ENCODE measurements at places on chromosomes 11 and 22.

DNA sequence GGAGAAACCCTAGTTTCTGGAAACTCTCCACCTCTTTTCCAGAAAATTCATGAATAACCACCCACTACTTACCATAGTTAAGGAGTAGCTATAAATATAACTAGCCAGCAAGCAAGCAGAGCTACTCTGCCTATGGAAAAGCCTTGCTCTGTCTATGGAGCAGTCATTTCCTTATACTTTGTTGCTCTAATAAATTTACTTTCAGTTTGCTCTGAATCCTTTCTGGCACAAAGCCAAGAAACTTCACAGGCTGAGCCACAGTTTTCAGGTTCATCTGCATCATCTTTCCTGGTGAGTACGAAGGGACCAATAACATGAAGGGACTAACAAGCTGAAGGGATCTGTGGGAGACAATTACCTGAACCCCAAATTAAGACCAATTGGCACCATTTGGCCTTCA, 4.6 kb downstream of the OR4C45 start:
- no peak for DNase-seq

- DNase-seq = no peak
These were observed 5.1 kb downstream of the FBLN1 start for GRCh38 chr22:45507798-45508197.

- no peak for DNase-seq
These were observed 326.6 kb downstream of the MN1 start for GRCh38 chr22:27474711-27475547.

- DNase-seq = no peak
These were observed 99.0 kb upstream of the HSD17B12 start for GRCh38 chr11:43581370-43582023.

- DNase-seq = no peak
These were observed 1.2 kb upstream of the ARFGAP2 start for GRCh38 chr11:47177846-47178245.

GRCh38 chr11:2570841-2571597, 126.2 kb downstream of the KCNQ1 start:
- DNase-seq = peak; percentile 21

DNA sequence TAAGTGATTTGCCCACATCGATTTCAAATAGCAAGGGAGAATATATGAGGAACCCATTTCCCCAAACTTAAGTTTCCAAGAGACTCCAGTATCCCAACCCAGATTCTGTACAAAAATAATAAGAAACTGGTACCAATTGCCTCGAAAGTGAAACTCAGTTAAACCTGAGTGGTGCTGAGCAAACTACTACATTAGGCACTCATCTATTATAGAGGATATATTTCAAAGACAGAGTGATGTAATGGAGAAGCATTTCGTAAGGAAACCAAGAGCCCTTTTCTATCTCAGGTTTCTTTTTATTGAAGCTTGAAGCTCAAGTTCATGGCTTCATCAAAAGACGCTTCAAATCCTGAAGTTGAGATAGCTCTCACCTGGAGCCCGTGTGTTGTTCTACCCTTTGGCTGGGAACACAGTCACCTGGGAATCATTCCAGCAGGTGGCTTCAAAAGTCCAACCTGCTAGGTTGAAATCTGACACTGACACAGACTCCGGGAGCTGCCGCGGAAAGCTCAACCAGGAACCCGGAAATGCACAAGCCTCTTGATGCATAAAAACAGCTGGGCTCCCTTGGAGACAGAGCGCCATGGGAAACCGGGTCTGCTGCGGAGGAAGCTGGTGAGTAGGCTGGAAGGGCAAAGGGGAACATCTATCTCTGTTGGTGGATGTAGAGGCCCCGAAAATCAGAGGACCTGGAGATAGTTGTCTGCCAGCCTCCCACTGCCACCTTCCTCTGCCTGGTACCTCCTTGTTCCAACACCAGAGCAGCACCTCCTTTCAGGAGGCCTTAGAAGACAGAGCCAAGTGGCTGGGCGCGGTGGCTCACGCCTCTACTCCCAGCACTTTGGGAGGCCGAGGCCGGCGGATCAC, at the start of gene C11orf52:
Gene C11orf52, plus strand, starts transcription at position 524 of the 867 bp plus-strand sequence. Its CDS starts 60 bp downstream, at position 584.
- no peak for DNase-seq

DNA sequence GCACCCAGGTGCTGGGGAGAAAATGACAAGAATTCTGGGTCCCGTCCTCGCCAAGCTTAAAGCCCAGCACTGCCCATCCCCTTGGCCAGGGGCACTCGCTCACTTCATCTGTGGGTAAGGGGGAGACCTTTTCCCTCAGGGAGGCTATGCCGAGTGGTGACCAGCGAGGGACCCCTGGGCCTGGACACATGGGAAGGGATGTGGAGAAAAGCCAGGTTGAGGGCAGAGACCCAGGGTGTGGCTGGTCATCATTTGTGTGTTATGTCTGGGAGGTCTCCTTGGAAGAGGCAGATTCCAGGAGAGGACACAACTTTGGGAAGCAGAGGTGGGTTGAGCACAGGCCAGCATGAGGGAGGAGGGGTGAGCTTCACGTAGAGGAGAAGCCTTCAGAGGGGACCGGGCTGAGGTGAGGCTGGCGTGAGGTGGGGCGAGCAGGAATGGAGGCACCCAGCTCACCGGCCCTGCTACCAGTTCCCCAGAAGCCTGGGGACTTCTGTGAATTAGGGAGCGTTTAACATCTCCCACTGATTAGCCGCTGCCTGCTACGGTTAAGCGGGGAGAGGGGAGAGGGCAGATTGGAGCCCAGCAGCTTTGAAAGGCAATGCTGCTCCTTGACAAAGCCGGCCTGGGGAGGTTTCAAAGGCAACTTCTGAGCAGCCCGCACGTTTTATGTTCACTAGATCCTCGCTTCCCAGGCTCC, 25.8 kb upstream of the NECTIN1 start:
- no peak for DNase-seq

GRCh38 chr11:3982431-3982830, 112.2 kb upstream of the RRM1 start:
- no peak for DNase-seq

DNA sequence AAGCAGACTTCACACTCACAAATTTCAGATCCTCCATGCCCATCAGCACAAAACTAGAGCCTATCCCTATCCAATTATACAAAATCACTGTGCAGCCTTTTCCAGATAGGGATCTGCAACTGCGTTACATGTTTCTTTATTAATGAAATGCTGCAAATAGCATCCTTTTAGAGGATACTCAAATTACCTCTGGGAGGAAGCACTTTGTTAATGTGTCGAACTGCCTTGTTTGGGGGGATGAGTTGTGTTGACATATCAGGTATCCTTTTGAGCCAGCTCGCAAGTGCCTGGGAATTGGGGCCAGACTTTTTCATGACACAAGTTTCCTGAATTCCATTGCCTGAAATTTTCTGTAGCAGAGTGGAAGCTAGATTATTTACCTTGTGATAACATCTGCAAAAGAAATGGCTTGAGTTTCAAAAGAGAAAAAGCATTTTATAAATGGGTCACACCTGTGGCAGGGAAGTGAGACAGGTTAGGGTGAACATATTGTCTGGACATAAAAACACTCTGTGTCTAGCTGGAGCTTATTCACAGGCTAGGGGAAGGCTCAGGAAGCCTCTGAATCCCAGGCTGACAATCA, 299.1 kb upstream of the MTNR1B start:
- DNase-seq = no peak

DNA sequence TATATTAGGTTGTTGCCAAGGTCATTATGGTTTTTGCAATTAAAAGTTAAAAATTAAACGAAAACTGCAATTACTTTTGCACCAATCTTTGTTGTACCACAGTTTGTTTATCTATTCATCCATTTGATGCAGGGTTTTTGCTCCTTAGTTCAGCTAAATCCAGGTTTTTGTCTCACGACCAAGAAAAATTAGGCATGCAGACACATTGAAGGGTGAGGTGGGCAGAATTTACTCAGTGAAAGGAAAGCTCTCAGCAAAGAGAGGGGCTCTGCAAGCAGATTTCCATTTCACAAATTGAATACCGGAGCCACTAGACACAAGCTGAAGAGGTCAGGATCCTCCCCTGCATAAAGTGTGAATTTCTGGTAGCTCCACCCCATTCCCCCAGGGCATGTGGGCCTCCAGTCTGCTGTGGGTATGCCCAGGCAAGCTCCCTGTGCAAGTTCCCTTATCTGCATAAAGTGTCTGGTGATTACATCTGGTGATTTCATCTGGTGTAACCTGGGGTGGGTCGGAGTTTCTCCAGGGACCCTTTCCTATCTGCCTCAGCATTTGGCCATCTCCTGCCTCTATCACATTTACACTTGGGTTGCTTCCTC, 33.3 kb downstream of the APOL6 start:
- no peak for DNase-seq

DNA sequence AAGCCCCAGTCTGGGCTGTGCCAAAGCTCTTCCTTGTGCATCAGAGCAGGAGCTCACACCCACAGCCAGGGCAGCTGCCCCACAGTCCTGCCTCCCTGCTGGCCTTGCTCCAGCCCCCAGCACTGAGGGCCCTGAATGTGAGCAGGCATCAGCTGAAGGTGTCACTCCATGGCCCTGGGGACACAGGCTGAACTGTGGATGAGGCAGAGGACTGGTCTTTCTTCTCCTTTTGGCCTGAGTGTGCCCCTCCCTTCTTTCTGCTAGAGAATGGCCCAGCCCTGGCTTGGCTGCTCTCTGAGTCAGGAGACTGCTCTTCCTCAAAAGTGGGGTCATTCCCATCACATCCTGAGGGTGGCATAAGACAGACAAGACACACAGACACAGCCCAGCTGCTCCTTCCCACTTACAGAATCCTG, 16.2 kb downstream of the OTOG start:
- DNase-seq = peak; percentile 36

DNA sequence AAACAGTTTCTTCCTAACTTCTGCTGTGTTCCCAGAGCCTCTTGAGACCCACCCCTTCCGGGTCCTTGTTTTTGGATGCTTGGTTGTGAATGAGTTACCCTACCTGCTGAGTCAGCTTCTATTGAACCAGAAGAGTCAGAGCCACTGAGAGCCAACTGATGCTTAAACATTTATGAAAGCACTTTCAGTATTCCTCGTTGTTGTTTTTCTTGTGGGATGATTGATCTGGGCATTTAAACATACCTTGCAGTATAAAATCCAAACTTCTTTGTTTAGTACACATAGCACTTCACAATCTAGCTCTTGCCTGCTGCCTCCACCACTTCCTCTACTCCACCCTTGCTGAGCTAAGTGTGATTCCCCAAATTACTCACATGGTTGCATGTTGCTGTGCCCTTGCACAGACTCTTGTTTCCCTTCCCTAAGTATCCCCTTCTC, 5.5 kb downstream of the PRSS23 start:
- no peak for DNase-seq

DNA sequence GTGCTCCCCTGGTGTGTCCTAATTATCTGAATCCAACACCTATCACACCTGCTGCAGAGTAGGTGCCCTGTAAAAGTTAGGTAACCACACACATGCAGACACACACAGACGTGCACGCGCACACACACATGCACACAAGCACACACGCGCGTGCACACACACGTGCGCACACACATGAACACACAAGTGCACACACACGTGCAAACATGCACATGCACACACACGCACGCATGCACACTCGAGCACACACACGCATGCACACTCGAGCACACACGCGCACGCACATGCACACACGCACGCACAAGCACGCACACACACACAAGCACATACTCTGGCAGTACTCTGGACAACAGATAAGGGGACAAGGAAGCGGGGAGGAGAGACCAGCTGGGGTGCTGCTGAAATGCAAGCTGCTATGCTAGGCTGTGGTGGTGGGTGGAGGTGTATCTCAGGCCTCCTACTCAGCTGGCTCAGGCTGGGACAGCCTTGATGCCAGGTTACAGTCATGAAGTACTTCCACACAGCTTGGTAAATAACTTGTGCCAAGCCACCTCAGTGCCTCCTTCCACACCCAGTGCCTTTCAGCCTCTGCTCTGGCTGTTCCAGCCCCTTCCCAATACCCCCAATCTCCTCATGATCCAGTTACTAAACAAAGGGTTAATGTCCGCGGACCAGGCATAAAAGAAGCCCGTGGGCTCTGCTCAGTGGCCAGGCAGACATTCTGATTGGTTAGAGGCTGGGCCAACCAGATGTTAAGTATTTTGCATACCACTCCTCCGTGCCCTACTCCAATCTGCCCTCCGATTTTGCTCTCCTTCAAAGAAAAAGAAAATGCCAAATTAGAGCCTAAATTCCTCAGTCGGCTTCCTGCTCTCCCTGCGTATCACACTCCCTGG, 374.1 kb downstream of the TENM4 start:
- DNase-seq = no peak

- no peak for DNase-seq
These were observed 570.3 kb downstream of the OPCML start for GRCh38 chr11:132962041-132962440.

GRCh38 chr22:27173530-27173929, 516.1 kb downstream of the MIAT start:
- no peak for DNase-seq

GRCh38 chr11:115776916-115777315, 272.7 kb upstream of the CADM1 start:
- DNase-seq = no peak

GRCh38 chr22:46777609-46777970, 15.1 kb downstream of the TBC1D22A start:
- DNase-seq = peak; percentile 58

DNA sequence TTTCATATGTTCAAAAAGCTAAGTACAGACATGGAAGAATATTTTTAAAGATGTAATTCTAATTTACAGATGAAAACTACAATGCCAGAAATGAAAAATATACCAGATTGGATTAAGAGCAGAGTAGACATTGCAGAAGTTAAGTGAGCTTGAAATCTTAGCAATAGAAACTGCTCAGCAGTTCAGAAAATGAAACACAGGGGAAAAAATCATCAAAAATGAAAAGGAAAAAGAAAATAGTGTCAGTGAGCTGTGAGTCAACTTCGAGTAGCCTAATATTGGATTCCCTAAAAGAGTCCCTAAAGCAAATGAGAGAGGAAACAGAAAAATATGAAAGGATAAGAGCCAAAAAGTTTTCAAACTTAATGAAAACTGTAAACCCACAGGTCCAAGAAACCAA, 25.8 kb upstream of the IL10RA start:
- DNase-seq = no peak

GRCh38 chr22:26169315-26170111, at the start of gene SEZ6L:
Gene SEZ6L (plus strand): TSS chr22:26169462. CDS start chr22:26169670, 208 bp downstream.
- peak; percentile 60 for DNase-seq

DNA sequence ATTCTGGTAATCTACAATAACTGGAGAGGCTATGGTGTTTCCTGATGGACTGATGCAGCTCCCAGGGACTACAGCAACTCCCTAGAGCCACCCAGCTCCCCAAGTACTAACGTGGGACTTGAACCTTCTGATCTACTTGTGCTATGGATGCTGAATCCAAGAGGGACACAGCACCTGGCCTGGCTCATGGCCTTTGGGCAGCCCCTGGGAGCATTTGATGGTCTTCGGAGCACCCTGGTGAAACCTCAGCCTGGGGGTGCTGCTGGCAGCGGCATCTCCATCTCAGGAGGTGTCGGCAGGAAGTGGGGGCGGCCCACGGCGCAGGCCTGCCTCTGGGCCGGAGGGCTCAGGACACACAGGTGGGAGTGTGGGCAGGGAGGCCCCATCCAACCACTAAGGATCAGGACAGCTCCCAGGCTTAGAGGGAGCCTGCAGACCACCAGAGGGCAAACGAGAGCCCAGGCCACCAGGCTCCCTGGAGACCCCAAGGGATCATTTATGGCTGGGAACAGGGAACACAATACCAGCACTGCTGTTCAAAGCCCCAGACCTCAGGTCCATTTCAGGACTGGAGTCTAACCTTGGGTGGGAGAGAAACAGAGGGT, 8.7 kb downstream of the EHD1 start:
- no peak for DNase-seq

All from right forelimb (tissue), 1 donor.